Osteocyte (in vitro differentiated cells): ENCODE measurements at places on chromosomes 13 and 19. TPM values are rescaled to one million over a fixed set of nuclear protein-coding genes. Genes with fewer than 3 reads are reported as not detected.

DNA sequence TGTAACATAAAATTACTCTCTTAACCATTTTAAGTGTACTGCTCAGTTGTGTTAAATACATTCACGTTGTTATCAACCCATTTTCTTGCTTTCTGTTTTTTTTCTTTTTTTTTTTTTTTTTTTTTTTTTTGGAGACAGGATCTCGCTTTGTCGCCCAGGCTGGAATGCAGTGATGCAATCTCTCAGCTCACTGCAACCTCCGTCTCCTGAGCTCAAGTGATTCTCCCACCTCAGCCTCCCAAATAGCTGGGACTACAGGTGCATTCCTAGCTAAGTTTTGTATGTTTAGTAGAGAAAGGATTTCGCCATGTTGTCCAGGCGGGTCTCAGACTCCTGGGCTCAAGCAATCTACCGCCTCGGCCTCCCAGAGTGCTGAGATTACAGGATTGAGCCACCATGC, 42.5 kb upstream of the C13orf42 start:
- peak; percentile 25 for DNase-seq

- DNase-seq = no peak
These were observed 287.0 kb upstream of the SGCG start for GRCh38 chr13:22893777-22894176.

- DNase-seq = no peak
These were observed 165.2 kb downstream of the GGACT start for GRCh38 chr13:100423375-100423774.

Gene ZNF135
- total RNA-seq = 5.5 and 5.9 TPM in 2 replicates

Gene LILRA6
- not detected in 2 replicates for total RNA-seq

GRCh38 chr19:589693-590395, at the start of gene HCN2:
Gene HCN2, plus strand, starts transcription at chr19:589881. Its CDS starts 65 bp downstream, at chr19:589946.
- no peak for DNase-seq

- no peak for DNase-seq
These were observed 4.0 kb upstream of the FTL start for GRCh38 chr19:48961051-48961649.
